Vagina (tissue), 2 donors: ENCODE measurements at places on chromosomes 16 and 17.

- no peak for DNase-seq
Measured at GRCh38 chr17:27848931-27849330, 44.2 kb downstream of the LYRM9 start.

GRCh38 chr17:79036181-79036580 is 12.2 kb downstream of the C1QTNF1 start:
- DNase-seq: no peak

DNA sequence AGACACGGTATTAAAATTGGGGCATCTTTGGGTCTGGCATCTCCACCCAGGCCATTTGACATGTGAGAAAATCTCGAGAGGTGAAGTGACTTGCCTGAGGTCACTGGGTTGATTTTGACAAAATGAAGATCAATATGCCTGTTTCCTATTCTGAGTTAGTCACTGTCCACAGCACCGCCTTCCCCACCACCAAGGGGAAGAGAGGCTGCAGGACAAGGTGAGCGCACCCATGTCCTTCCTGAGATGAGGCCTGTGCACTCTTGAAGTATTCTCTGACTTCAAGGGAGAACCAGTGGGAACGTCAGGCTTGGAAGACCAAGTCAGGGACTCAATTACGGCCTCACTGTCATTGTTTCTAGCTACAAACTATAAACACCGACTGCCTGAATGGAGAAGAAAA is 49.9 kb upstream of the WSB1 start:
- no peak for DNase-seq

DNA sequence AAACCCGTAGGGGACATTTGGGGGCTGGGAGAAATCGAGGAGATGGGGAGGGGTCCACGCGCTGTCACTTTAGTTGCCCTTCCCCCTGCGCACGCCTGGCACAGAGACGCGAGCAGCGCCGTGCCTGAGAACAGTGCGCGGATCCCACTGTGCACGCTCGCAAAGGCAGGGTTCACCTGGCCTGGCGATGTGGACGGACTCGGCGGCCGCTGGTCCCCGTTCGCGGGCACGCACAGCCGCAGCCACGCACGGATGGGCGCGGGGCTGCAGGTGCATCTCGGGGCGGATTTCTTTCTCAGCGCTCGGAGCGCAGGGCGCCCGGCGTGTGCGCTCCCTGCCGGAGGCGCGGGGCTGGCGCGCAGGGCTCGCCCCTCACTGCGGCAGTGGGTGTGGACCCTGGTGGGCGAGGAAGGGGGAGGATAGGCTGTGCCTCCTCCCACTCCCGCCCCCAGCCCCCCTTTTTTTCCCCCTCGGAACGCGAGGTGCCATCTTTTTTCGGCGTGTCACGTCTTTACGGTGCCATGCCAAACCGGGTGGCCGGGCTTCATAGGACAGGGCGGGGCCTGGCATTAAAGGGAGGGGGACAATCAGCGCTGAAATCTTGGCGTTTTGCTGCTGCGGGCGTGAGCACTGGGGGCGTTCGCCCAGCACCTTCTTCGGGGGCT is 1.1 kb downstream of the MAPT start:
- no peak for DNase-seq

- no peak for DNase-seq
Measured at GRCh38 chr17:8628172-8628571, 2.4 kb downstream of the MYH10 start.

DNA sequence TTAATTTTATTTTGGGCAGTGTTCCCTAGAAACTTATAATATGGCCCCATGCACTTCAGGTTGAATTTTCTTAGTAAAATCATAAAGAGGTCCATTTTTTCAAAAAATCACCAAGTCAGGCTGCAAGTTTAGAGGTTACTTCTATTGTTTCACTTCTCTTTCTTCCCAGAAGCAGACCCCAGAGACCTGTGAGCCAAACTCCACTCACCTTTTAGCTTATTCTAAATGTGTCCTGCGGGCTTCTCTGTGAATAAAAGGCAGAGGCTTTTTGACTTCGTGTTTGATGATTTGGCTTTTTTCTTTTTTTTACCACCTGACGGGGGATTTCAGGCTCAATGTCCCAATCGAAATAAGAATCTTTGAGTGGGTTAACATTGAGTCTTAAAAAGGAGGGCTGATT is 7.4 kb downstream of the PRKCB start:
- no peak for DNase-seq

DNA sequence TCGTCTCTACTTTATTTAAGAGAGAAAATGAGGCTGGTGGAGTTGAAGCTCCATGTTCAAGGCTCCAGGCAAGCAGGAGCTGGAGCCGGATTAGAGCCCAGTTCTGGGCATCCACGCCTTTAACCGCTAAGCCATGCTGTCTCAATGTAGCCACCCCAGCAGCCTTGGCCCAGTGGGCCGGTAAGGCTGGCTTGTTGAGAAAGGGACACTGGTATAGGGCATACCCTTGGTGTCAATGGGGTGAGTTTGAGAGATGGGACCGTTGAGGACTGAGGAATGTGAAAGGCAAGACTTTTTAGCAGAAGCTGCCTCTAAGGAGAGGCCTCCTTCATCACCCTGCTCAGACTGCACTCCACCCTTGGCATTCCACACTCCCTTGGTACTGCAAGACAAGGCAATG is 147.4 kb downstream of the CYLD start:
- DNase-seq: peak; percentile 44

- DNase-seq: no peak
Measured at GRCh38 chr16:78570399-78571141, 471.1 kb downstream of the WWOX start.

DNA sequence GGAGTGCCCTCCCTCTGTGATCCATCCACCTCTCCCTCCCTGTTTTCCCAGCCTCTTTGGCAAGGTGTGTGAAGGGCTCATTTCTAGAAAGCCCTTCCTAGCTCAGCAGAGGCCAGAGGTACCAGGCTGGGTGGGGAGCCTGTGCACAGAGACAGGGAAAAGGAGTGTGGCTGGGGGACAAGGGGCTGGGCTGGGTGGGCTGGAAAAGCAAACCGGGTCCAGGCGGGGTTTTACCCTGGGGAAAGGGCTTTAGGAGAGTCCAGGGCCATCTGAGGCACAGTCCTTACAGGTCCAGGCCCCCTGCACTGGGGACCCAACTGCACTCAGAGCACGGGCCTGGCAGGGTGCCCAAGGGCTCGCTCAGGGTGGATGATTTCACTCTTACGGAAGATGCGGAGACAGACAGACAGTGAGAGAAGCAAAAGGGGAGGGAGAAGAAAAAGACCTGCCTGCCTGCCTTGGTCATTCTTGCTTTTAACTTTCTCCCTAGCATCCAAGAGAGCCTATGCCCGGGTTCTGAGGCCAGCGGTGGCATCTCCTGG is 7.0 kb downstream of the CRHR1 start:
- no peak for DNase-seq

DNA sequence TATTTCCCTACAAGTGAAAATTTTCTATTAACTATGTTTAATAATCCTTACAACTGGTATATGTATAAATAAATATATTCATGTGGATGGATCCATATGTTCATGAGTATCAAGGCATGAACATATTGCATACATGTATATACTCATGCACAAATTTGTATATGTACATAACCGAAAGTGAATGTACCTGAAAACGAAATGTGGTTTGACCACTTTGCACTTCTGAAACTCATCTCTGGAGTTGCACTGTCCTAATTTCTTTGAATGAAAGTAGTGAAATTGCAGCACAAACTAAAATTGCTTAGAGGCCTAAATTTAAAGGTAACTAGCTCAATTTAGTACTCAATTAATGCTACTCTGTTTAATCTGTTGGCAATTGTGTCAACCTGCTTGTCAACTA is 27.4 kb upstream of the GNAO1 start:
- no peak for DNase-seq

DNA sequence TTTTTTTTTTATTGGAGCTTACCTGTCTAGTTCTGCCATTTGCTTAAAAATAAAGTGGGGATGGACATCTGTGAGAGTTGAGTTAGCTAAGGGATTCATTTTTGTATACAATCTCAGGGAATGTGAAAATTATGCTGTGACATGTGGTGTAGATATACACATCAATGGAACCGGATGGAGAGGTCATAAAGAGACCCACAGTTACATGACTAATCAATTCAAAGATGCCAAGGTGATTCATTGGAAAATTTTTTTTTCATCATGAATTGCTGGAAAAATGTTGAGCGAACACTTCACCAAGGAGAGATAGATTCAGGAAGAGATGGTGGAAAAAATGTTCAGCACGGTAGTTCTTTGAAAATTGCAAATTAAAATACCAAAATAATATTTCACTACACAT is 605.4 kb upstream of the KIF2B start:
- DNase-seq: no peak

- DNase-seq: no peak
Measured at GRCh38 chr17:50467114-50467854, 1.4 kb downstream of the CHAD start.

- no peak for DNase-seq
Measured at GRCh38 chr17:82029990-82030469, 1.4 kb upstream of the RAC3 start.

- no peak for DNase-seq
Measured at GRCh38 chr17:44872131-44872768, 24.6 kb downstream of the HIGD1B start.

DNA sequence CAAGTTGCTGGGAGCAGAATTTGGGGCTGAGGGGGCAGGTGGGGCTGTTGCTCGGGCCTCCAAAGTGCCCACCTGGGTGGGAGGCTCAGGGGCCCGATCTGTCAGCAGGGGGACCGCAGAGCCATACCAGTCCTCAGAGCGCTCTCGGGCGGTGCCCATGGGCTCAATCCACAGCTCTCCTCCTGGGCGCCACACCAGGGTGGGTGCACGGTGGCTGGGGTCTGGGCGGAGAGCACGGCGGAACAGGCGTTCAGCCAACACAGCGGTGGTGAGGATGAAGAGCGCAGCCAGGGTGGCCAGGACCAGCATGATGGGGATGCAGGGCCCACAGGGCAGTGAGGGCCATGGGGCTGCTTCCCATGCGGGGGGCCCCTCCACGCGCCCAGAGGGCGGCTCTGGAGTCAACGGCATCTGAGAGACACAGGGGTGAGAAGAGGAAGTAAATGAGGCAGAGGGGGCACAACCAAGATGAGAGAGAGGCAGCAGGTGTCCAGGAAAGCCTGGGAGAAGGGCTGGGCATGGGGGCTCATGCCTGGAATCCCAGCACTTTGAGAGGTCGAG is 1.2 kb downstream of the C16orf54 start:
- no peak for DNase-seq

GRCh38 chr16:6643080-6643686 is 689.5 kb upstream of the RBFOX1 start:
- DNase-seq: no peak

DNA sequence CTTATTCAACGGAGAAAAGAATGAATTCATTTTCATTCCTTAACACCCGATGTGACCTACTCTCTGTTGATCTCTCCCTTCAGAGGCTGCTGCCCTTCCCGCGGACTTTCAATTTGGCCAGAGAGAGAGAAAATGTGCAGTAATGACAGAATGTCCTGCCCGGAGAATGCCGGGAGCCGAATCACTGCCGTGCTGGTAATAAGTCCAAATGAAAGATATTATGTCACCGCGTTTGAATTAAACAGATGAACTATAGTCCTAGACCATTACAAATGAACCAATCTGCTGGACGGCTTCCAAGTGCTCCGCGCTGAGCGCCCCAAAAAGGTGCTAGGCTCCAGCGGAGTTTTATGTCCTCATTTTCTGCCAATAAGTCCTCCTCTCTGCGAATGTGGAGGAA is 14.7 kb upstream of the C16orf82 start:
- no peak for DNase-seq

DNA sequence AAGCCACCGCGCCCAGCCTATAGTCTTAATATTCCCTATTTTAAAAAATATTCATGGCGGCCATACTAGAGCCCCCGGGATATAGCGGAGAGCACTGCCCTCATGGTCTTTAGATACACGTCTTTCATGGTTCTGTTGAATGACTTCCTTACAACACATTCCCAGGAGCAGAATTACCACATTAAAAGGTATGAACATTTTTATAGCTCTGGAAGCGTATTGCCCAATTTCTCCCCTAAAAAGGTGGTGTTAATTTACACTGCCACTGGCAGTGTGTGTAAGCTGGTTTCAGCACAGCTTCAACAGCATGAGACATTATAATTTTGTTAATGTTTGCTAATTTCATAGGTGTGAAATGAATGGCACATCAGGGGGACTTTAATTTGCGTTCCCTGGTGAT is 19.0 kb downstream of the C17orf100 start:
- DNase-seq: no peak

- no peak for DNase-seq
Measured at GRCh38 chr16:83779886-83780285, 27.9 kb upstream of the HSBP1 start.

GRCh38 chr17:73462823-73463222 is 151.0 kb upstream of the CDC42EP4 start:
- DNase-seq: no peak

- no peak for DNase-seq
Measured at GRCh38 chr16:27721531-27722181, 171.7 kb downstream of the KATNIP start.

DNA sequence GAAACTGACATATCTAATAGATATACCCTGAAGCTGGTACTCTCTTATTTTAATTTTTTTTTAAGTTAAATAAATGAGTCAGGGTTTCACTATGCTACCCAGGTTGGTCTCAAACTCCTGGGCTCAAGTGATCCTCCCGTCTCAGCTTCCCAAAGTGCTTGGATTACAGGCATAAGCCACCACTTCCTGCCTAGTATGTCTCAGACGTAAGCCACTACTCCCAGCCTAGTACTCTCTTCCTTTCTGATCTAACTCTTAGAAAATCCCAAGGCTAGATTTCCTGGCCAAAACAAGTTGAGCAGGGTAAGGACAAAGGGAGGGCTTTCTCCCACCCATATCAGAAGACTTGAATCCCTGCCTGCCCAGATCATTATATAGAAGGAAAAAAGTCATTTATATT is 33.7 kb downstream of the HOXB1 start:
- DNase-seq: no peak

- no peak for DNase-seq
Measured at GRCh38 chr17:50661795-50662391, 27.2 kb downstream of the ABCC3 start.

DNA sequence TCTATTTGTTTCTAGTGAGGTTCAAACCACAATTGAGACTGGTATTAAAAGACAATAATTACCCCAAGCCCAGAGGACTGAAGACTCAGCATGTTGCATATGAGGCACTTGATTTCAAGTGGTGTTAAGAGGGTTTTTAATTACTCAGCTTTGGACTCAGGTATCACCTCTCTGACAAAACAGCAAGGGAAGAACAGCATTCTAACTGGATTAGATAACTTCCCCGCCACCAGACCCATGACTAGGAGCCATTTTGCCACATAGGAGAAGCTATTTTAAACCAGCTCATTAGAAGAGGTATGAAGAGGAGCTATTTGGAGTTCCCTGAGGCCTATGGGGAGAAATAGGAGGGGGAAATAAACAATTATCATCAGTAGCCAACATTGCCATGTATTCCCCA is 226.1 kb upstream of the TOX3 start:
- DNase-seq: no peak

GRCh38 chr17:83199500-83200201 is 120.2 kb downstream of the METRNL start:
- DNase-seq: no peak

DNA sequence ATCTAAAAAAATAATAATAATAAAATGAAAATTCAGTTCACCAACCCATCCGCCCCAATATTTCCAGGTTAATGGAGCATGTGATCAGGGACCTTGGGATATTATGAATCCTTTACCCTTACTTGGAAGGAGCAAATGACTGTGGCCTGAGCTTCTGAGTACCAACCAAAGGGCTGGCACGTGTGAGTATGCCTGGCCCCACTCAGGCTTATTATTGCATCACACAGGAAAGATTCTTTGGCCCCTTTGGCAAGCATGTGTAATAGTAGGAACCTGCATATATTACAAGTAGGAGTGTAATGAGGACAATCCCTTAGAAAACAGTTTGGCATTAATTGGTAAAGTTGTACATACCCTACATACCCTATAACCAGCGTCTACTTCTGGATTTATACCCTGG is 7.2 kb upstream of the C17orf78 start:
- no peak for DNase-seq

- DNase-seq: no peak
Measured at GRCh38 chr16:8858994-8859912, 9.6 kb downstream of the CARHSP1 start.
